Large intestine (tissue), 12 donors: ENCODE measurements at places on chromosomes 3 and 15. TPM values are rescaled to one million over a fixed set of nuclear protein-coding genes. Genes with fewer than 3 reads are reported as not detected.

The CXCR6 gene
- polyA plus RNA-seq = 2.4 TPM

DNA sequence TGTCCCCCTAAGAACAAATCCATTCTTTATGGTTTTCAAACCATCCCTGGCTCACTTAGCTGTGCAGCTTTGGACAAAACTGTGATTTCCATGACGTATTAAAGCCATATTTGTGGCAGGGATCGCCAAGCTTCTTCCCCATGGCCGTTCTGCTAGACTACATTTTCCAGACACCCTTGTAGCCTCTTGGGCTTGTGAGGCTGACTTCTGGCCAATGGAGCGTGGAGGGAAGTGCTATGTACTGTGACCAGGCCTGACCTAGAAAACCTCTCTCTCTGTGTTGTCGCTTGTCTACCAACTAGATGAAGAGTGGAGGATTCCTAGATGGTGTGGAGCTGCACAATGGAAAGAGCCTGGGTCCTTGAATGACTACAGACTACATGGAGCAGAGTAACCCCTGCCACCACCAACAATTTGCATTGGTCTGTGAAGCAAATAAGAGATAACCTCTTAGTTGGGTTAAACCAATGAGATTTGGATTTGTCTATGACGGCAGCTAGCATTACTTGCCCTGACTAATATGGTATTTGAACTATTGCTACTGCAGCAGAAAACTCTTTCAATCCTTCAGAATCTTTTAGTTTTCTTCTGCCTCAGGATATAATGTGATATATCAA lies 22.1 kb upstream of the MGLL start:
- H3K36me3 ChIP-seq = no peaks in the 10 kb centered on the region
- no peaks in the 10 kb centered on the region for H3K27me3 ChIP-seq
- no peak overlapping the region for H3K27ac ChIP-seq

GRCh38 chr3:158486200-158486599 lies 84.8 kb upstream of the MLF1 start:
- H3K4me1 ChIP-seq = no peaks in the 10 kb centered on the region
- no peak overlapping the region for H3K27ac ChIP-seq
- no peak overlapping the region for H3K4me3 ChIP-seq
- DNase-seq = no peak

- DNase-seq = peak; percentile 14
- H3K4me1 ChIP-seq = no peaks in the 10 kb centered on the region
- H3K27ac ChIP-seq = no peak overlapping the region
- H3K36me3 ChIP-seq = no peaks in the 10 kb centered on the region
- peaks cover under 1% of the 10 kb centered on the region for H3K27me3 ChIP-seq
These were observed 175.8 kb downstream of the FOXB1 start for GRCh38 chr15:60179786-60180391.

The GOLGA8R gene
- polyA plus RNA-seq = 6.8 TPM

The UBAP1L gene
- 4.9 TPM for polyA plus RNA-seq

GRCh38 chr3:86381247-86381646 lies 609.7 kb downstream of the VGLL3 start:
- no peaks in the 10 kb centered on the region for H3K4me1 ChIP-seq
- H3K36me3 ChIP-seq = no peaks in the 10 kb centered on the region
- H3K27ac ChIP-seq = no peak overlapping the region
- no peaks in the 10 kb centered on the region for H3K27me3 ChIP-seq

The CLRN1 gene
- 8.7 TPM for polyA plus RNA-seq

The CHRFAM7A gene
- polyA plus RNA-seq = 3.2 TPM

The RBPMS2 gene
- 7.7 TPM for polyA plus RNA-seq

DNA sequence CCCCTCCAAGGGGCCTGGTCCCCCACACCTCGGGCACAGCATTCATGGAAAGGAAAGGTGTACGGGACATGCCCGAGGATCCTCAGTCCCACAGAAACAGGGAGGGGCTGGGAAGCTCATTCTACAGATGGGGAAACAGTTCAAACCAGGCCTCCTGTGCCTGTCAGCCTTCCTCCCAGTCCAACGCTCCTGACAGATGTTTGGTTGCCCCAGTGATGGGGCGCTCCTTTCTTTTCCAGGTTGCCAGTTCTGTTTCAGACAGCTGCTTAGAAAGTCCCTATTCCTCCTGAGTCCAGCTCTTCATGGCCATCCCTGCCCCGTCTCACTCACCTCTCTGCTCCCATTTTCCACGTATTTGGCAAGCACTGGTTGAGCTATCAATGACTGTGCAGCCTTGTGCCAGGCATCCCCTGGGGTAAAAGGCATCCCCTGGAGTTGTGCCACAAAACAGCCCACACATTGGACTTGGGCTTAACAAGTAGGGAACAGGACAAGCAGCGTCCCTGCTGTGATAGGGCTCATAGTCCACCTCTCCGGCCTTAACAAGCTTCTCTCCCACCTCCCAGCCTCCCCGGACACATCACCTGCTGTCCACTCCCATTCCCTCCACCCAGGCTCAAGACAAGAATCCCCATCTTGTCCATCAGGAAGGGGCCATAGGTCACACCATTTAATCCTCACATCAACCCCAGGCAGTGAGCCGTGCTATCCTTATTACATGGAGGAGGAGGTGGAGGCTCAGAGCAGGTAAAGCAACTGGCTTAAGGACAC lies 6.6 kb downstream of the OXTR start:
- no peak overlapping the region for H3K4me3 ChIP-seq
- no peaks in the 10 kb centered on the region for H3K36me3 ChIP-seq
- H3K27ac ChIP-seq = no peak overlapping the region
- H3K27me3 ChIP-seq = peaks cover 18% of the 10 kb centered on the region
- DNase-seq = no peak

- no peak overlapping the region for H3K4me3 ChIP-seq
- H3K27me3 ChIP-seq = no peaks in the 10 kb centered on the region
- peaks cover 21% of the 10 kb centered on the region for H3K36me3 ChIP-seq
- DNase-seq = no peak
- H3K4me1 ChIP-seq = no peaks in the 10 kb centered on the region
These were observed 43.1 kb upstream of the WDR5B start for GRCh38 chr3:122458992-122459391.

The INSYN1 gene
- 3.7 TPM for polyA plus RNA-seq

- no peaks in the 10 kb centered on the region for H3K4me1 ChIP-seq
- H3K27ac ChIP-seq = no peak overlapping the region
- DNase-seq = no peak
- no peaks in the 10 kb centered on the region for H3K36me3 ChIP-seq
- H3K27me3 ChIP-seq = no peaks in the 10 kb centered on the region
- H3K4me3 ChIP-seq = no peak overlapping the region
These were observed 30.7 kb downstream of the NANOGP8 start for GRCh38 chr15:35054380-35054779.

DNA sequence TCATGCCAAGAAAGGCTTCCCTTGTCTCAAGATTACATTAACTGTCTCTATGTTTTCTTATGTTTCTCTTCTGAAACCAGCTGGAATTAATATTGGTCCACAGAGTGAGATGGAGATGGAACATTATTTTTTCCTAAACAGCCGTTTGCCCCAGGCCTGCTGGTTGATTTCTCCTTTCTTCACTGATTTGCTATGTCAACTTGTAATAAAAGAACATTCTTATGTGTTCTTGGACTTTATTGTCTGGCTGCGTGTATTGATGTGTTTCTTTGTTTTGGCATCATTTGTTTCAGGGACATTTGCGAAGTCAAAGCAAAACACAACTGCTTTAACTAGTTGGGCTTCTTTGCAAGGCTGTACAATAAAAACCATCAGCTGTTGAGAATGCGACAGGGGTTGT lies 168.5 kb downstream of the FAM43A start:
- DNase-seq = no peak
- H3K4me1 ChIP-seq = peaks cover 25% of the 10 kb centered on the region
- H3K36me3 ChIP-seq = no peaks in the 10 kb centered on the region
- H3K27me3 ChIP-seq = no peaks in the 10 kb centered on the region
- H3K27ac ChIP-seq = no peak overlapping the region

The SAMD7 gene
- not detected for polyA plus RNA-seq

DNA sequence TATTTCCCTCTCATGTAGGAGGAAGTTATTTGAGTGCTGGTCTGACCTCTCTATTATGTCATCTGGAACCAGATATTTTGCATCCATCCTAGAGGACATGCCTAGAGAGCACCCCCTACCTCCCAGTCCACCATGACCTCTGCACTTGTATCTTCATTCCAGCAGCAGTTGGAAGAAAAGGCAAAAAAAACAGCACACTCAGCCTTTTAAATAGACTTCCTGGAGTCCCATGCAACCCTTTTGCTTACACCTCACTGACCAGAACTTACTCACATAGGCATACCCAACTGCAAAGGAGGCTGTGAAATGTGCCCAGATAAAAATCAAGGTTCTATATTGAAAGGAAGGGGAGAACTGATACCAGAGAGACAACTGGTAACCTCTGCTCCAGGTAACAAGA lies 92.3 kb upstream of the FHIT start:
- DNase-seq = no peak
- H3K27ac ChIP-seq = no peak overlapping the region
- H3K36me3 ChIP-seq = no peaks in the 10 kb centered on the region

- H3K4me3 ChIP-seq = no peak overlapping the region
- H3K36me3 ChIP-seq = peaks cover 44% of the 10 kb centered on the region
- no peaks in the 10 kb centered on the region for H3K27me3 ChIP-seq
- no peak for DNase-seq
- no peak overlapping the region for H3K27ac ChIP-seq
- no peaks in the 10 kb centered on the region for H3K4me1 ChIP-seq
These were observed 36.1 kb downstream of the SMAD6 start for GRCh38 chr15:66738116-66738515.

The NFKBIZ gene
- 299 TPM for polyA plus RNA-seq

DNA sequence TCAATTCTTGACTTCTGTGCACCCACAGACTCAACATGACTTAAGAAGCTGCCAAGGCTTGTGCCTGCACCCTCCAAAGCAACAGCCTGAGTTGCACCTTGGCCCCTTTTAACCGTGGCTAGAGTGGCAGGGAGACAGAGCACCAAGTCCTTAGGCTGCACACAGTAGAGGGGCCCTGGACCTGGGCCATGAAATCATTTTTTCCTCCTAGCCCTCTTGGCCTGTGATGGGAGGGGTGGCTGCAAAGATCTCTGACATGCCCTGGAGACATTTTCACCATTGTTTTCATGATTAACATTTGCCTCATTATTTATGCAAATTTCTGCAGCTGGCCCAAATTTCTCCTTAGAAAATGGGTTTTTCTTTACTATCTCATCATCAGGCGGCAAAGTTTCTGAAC lies 836.8 kb downstream of the ZPLD1 start:
- no peak overlapping the region for H3K4me3 ChIP-seq
- no peaks in the 10 kb centered on the region for H3K27me3 ChIP-seq
- no peak for DNase-seq
- H3K4me1 ChIP-seq = no peaks in the 10 kb centered on the region

- peaks cover 2% of the 10 kb centered on the region for H3K36me3 ChIP-seq
- H3K27me3 ChIP-seq = no peaks in the 10 kb centered on the region
- H3K4me3 ChIP-seq = no peak overlapping the region
- H3K27ac ChIP-seq = peak overlapping the region; percentile 94
These were observed 30.9 kb downstream of the DAG1 start for GRCh38 chr3:49500732-49501609.

- H3K4me3 ChIP-seq = no peak overlapping the region
- H3K27me3 ChIP-seq = no peaks in the 10 kb centered on the region
- H3K27ac ChIP-seq = no peak overlapping the region
These were observed 424.6 kb upstream of the GBE1 start for GRCh38 chr3:82186017-82186416.

DNA sequence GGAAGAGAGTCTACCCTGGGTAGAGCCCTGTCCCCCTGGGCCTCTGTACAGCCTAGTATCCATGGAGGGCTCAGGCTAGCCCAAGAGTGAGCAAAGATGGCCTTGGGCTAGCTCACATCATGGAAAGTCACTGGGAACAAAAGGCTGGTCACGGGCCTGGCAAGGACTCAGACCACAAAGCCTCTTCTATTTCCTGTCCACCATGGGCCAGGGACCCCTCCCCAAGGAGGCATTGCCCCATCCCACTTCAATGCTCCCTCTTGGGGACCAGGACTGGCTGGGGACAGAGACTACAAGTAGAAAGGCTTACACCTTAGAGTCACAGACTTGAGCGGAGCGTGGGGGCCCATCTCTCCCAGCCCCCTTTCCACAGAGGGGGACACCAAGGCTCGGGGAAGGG lies 16.9 kb downstream of the DUSP7 start:
- no peaks in the 10 kb centered on the region for H3K36me3 ChIP-seq
- no peak for DNase-seq
- H3K4me1 ChIP-seq = peaks cover 6% of the 10 kb centered on the region
- H3K27ac ChIP-seq = no peak overlapping the region

DNA sequence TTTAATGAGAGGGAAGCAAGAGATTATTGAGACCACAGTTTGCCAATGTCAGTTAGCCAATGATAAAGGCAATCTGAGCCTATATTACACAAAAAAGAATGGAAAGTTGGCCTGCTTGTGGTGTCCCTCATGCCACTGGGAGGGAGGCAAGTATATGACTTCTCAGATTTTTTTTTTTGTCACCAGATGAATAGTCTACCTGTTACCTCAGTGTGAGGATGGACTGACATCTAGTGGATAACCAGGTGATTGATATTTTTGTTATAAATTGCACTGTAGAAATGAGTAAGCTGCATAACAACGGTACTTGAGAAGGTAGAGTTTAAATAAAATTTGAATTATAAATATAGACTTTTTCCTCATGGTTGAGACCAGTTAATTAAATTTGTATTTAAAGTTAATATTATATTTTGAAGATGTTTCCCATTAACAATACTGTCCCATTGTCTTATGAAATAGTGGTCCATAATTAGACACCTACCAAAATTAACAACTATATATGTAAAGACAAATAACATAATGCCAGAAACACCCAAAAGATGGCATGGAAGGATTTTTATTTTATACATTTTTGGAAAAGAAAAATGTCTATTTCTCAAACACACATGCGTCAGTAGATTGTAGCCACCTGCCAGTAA lies 237.8 kb upstream of the GADL1 start:
- H3K36me3 ChIP-seq = no peaks in the 10 kb centered on the region
- H3K4me3 ChIP-seq = no peak overlapping the region
- H3K27me3 ChIP-seq = no peaks in the 10 kb centered on the region
- peak; percentile 37 for DNase-seq
- no peaks in the 10 kb centered on the region for H3K4me1 ChIP-seq
- H3K27ac ChIP-seq = no peak overlapping the region

The GOLGA6B gene
- 0.07 TPM for polyA plus RNA-seq

DNA sequence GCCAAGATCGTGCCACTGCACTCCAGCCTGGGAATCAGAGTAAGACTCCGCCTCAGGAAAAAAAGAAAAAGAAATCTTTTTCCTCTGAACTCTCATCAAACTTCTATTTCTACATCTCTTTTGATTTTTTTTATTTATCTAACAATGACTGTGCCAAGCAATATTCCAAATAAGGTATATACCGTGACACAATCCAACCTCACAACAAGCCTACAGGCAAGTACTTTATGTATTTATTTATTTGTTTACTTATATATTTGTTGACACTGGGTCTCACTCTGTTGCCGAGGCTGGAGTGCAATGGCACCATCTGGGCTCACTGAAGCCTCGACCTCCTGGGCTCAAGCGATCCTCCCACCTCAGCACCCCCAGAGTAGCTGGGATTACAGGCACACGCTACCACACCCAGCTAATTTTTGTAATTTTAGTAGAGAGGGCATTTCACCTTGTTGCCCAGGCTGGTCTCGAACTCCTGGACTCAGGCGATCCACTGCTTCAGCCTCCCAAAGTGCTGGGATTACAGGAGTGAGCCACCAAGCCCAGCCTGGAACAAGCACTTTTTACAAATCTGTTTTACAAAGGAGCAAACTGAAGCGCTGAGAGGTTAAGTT lies 94.9 kb upstream of the CHD2 start:
- H3K4me1 ChIP-seq = peaks cover 19% of the 10 kb centered on the region
- H3K4me3 ChIP-seq = no peak overlapping the region
- H3K27ac ChIP-seq = peak overlapping the region; percentile 77
- H3K27me3 ChIP-seq = no peaks in the 10 kb centered on the region
- DNase-seq = no peak

The PRR20G gene
- not detected for polyA plus RNA-seq

The TMC3 gene
- polyA plus RNA-seq = 6.2 TPM
